Smooth muscle cell of the umbilical artery (primary cell): ENCODE measurements at places on chromosomes 7 and 10. TPM values are rescaled to one million over a fixed set of nuclear protein-coding genes. Genes with fewer than 3 reads are reported as not detected.

PDE6C gene
- total RNA-seq, result not detected in 2 replicates

SKIDA1 gene
- 0.30 and 0.42 TPM in 2 replicates for total RNA-seq

UTF1 gene
- not detected in 2 replicates for total RNA-seq

ARL3 gene
- 6.0 and 8.6 TPM in 2 replicates for total RNA-seq

GNGT1 gene
- total RNA-seq, result not detected in 2 replicates

PNLIPRP2 gene
- total RNA-seq, result not detected in 2 replicates

SLC16A9 gene
- total RNA-seq, result 1.2 and 5.4 TPM in 2 replicates

GNAI1 gene
- 32.8 and 78.1 TPM in 2 replicates for total RNA-seq

ZNF804B gene
- total RNA-seq, result not detected in 2 replicates

KDM7A gene
- total RNA-seq, result 4.8 and 5.2 TPM in 2 replicates

GHRHR gene
- not detected in 2 replicates for total RNA-seq

SPACDR gene
- 0.30 and 1.5 TPM in 2 replicates for total RNA-seq

OPN1SW gene
- total RNA-seq, result not detected in 2 replicates

IKZF1 gene
- total RNA-seq, result not detected in 2 replicates

CALHM1 gene
- not detected in 2 replicates for total RNA-seq

LRRC61 gene
- 1.8 and 2.2 TPM in 2 replicates for total RNA-seq

KLF14 gene
- total RNA-seq, result under 0.01 TPM in 1 of 2 replicates, not detected in the other

ADAMTS14 gene
- 3.6 and 4.2 TPM in 2 replicates for total RNA-seq

FKBP6 gene
- not detected in 2 replicates for total RNA-seq

UCMA gene
- not detected in 2 replicates for total RNA-seq

GRM3 gene
- not detected in 2 replicates for total RNA-seq

NT5C3A gene
- total RNA-seq, result 12.2 and 15.1 TPM in 2 replicates

CALML5 gene
- total RNA-seq, result not detected in 2 replicates

LRRC17 gene
- total RNA-seq, result 28.2 and 69.2 TPM in 2 replicates

CYP3A4 gene
- total RNA-seq, result not detected in 2 replicates

ASB4 gene
- not detected in 2 replicates for total RNA-seq

CLRN3 gene
- not detected in 2 replicates for total RNA-seq

PPP1R9A gene
- 0.30 and 0.51 TPM in 2 replicates for total RNA-seq
